Osteoblast (primary cell): ENCODE measurements at places on chromosomes 7 and 10.
A peak's percentile ranks its signal among the peaks of the same experiment; 100 is the strongest.

GRCh38 chr7:134954197-134955082 is 31.9 kb upstream of the AGBL3 start:
- no peak for DNase-seq

DNA sequence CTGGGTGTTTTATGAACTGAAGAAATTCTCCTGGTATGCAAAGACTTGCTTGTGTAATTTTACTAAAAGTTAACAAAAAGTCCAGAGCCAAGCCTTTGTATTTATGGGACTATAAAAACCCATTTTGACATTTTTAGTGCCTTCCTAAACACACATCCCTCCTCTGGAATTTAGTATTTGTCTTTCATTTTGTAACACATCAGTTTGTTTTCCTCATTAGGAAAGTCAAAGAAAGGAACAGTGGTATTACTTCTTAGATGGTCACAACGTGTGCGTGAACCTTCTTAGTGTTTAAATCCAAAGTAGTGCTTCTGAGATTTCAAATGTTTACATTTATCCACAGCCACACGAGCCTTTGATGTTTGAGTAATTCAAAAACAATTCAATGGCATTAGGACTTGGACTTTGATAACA is 103.2 kb upstream of the TMEM106B start:
- no peak for DNase-seq

DNA sequence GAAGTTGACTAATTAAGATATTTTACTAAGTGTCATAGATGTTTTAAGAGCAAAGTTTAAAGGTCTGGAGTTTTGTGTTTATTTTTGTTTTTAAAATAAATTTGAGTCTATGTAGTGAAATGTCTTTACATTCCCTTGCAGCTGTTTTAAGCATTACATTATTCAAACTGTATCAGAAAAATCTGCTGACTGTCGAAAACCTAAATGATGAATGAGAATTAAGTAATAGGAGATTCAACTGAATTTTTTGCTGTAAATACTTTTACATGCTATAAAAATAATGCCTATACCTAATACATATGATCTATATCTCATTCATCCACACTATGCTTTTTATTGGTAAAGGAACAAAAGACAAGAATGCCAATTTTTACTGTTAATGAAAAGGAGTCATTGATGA is 227.2 kb downstream of the CSTF2T start:
- no peak for DNase-seq

DNA sequence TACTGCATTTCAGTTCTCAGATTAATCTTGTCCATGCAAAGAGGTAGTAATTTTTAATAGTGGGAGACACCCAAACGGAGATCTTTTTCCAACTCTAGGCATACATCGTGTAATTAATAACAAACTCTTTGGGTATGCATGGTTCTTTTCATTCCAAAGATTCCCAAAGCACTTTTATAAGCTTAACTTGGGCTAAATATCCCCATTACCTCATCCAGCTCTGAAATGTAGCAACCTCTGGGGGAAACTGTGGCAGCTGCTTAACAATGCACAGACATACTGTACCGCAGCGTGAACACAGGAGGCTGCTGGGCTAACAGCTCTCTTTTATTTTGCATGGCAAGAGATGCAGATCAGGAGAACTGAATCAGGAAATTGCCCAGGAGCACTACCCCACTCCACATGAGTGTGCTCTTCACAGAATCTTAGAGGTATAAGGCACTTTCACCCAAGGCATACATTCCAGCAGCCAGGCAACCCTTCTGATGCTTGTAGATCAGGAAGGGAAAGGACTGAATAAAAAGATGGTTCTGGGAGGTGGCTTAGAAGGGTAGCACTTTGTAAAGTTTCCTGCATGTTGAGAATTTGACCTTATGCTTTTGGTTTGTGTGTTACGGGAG is 114.4 kb upstream of the GLI3 start:
- no peak for DNase-seq

GRCh38 chr10:11533328-11533781 is 78.1 kb downstream of the USP6NL start:
- DNase-seq: no peak

DNA sequence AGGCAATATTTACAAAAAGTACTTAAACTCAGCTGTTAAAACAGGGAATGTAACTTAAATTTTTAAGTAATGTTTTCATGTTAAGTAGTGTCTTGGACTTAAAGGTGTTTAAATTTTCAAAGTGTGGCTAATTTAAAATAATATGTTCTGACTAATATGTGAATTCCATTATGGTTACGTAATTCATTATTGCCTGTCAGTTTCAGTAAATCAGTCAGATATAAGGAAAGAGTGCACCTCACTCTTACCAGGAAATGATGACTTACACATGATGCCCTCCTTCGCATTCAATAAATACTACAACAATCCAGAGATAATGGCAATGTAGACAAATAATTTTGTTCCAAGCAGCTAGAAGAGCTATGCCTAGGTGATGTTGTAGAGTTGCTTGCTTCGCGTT is 69.0 kb upstream of the WNT16 start:
- DNase-seq: no peak

- DNase-seq: no peak
These were observed 11.7 kb downstream of the TLL2 start for GRCh38 chr10:96501985-96502384.

DNA sequence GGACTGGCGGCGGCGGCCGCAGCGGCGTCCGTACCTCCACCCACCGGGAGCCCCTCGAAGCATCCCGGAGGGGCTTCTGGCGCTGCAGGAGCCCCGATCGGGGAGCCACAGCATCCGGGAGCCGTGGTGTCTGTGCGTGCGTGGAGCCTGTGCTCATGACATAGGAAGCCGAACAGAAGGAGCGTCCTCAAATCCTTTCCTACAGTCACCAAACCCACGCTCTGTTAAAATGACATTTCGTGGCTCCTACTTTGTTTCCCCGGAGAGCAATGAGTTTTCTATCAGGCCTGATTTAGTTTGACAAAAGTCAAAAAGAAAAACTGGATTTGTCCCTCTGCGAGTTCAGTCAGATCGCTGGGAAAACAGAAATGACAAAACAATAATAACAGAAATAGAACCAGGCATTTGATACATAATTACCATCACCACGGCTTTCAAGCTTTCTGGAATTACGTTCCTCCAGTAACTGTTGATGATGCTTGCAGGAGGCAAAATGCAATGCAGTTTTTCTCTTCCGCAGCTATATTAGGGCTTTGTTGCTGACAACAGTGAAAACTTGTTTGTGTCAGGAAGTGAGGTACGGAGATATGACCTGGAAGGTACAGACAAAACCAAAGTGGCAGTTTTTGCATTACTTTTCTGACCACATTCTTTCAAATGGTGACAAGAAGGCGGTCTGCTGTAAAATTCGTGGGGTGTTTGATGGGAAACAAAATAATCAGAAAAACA is 219.3 kb upstream of the MKLN1 start:
- peak; percentile 72 for DNase-seq

GRCh38 chr7:42219447-42219846 is 17.6 kb downstream of the GLI3 start:
- DNase-seq: no peak

DNA sequence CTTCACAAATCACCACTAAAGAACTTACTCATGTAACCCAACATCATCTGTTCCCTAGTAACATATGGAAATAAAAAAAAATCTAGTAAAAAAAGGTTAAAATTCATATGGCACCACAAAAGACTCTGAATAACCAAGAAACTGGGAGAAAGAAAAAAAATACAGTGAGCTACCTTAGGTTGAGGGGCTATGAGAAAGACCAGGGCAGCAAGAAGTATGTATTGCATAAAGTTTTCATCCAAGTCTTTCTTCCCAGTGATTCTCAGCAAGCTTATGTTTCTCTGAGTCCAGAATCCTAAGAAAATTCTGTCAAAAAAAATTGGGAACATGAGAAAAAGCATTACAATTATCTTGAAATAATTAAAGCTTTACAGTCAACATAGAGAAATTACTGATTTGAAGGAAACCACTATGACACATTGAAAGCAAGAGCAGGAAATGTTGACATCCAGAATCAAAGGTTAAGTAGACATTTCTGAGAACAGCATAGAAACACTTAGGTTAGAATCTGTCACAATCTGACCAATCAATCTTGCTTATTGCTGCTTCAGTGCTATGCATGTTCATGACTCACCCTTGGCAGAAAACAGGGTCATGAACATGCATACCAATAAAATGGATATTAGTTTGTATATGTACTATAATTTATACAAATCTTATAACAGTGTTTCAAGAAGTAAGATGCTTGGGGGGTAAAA is 494.0 kb upstream of the POT1 start:
- DNase-seq: no peak

DNA sequence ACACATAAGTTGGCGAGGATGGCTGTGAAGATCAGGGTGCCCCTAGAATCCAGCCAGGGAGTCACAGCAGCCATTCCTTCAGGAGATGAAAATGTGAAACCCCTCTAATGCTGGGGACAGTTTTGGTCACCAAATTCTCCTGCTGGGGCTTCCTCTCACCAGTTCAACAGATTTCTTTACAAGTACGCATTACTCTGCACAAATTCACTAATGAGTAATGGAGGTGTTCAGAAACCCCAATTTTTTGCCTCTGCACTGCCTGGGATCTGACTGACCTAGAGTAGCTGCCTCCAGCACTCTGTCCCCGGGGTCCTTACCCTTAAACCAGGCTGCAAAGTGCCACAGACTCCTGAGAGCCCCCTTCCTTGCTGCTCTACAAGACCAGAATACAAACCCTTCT is 16.1 kb downstream of the TRPV5 start:
- no peak for DNase-seq

GRCh38 chr10:45673074-45673648 is 589 bp upstream of the ZFAND4 start:
- DNase-seq: no peak

DNA sequence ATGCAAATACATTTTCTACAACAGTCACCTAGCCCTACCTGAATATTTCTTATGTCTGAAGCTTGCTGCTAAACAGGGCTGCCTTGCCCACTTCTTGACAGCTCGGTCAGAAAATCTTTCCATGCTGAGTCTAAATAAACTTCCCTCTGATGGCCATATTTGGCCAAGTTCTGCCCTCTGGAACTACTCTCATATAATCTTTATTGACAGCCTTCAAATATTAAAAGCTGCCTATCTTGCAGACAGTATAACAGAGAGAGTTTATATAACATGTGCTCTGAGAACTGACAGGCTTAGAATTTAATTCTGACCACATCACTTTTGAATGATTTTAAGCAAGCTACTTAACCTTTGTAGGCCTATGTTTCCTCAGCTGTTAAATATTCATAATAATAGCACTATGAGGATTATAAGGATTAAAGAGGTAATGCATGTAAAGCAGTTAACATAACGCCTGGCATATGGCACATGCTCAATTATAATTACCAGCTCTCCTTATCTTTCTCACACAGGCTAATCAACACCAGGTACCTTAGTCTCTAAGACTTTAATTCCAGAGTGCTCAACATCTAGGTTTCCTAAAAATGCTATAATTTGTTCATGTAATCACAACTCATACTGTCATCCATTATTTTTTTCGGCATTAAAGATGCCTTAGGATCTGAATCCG is 334.1 kb downstream of the HPSE2 start:
- DNase-seq: no peak
